ENCODE measurements at places on chromosomes 11 and 22. TPM values are rescaled to one million over a fixed set of nuclear protein-coding genes. Genes with fewer than 3 reads are reported as not detected.

SHISAL1 gene
- total RNA-seq, result 0.07 TPM

DNA sequence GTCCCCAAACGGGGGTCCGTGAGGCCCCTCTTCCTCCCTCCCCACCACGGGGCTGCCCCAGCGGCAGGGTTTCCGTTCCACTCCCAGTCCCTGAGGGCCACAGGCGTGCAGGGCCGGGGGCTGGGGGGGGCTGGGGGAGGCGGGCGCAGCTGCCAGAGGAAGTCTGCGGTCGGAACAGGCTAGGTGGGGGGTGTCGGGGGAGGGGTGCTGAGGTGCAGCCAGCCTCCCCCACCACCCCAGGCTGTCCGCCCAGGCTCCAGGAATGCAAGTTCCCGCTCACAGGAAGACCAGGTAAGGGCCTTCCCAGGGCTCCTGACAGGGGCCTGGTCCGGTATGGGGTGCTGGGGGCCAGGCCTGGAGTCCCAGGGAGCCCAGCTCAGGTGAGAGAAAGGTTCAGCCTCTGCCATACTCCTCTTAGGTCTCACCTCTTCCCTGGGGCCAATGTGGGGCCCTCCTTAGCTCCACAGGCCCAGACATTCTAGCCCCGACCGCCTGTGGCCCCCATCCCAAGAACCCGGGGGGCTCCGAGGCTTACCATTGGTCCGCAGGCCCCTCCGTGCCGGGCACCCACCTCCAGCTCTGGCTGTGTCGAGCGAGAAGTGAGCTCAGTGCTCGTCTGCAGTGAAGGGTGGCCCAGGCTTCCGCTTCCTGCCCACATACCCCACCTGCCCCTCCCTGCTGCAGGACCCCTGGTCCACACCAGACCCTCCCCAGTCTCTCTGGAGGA, at the start of gene PTPRCAP:
PTPRCAP (minus strand) TSS at position 601 of the 727 bp plus-strand sequence; CDS start at position 538, 63 bp downstream.
- DNase-seq, result no peak

GRCh38 chr11:66685276-66686099, 7.8 kb upstream of the RBM4B start:
- no peak for DNase-seq

ARL2 gene
- total RNA-seq, result 109 TPM

DNA sequence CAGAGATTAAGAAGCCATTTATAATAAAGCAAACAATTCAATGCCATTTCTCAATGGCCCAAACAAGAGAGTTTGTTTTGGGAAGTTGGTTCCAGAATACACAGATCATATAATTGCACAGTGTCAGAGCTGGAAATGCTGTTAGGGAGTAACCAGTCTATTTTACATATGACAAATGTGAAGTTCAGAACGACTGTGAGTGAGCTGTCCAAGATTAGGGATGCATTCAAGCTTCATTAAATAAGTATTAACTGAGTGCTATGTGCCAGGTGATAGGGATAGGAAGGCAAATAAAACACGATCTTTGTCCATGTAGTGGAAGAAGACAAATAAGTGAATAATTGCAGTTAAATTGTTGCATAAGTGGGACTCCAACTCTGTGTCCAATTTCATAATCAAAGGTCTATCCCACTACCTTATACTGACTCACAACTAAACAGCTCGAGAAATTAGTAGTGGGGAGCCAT, 33.1 kb upstream of the PICALM start:
- no peak for DNase-seq

HBB gene
- total RNA-seq, result not detected

F2 gene
- not detected for total RNA-seq

MISFA gene
- 3.6 TPM for total RNA-seq

DNA sequence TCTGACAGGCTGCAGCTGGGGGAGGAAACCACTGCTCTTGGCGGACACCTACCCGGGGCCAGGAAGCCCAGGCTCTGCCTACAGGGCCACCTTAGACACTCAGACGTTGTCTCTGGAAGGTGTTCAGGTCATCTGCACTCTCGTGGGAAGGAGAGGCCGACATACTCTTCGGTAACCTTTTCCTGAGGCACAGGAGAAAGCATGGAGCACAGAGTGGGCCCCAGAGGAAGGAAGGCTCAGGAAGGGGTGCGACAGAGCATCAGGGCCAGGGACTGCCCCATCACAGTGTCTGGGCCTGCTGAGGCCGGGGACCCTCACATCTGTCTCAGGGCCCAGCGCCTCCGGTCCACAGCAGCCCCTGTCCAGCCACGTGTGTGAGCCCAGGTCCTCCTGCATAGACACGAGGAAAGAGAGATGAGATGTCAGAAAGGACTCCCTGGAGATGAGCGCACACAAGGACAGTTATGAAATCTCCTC, 18.2 kb upstream of the TUB start:
- no peak for DNase-seq

CHRM1 gene
- total RNA-seq, result not detected

APOA4 gene
- total RNA-seq, result not detected

OR4D5 gene
- not detected for total RNA-seq

POLDIP3 gene
- total RNA-seq, result 46.6 TPM

DNA sequence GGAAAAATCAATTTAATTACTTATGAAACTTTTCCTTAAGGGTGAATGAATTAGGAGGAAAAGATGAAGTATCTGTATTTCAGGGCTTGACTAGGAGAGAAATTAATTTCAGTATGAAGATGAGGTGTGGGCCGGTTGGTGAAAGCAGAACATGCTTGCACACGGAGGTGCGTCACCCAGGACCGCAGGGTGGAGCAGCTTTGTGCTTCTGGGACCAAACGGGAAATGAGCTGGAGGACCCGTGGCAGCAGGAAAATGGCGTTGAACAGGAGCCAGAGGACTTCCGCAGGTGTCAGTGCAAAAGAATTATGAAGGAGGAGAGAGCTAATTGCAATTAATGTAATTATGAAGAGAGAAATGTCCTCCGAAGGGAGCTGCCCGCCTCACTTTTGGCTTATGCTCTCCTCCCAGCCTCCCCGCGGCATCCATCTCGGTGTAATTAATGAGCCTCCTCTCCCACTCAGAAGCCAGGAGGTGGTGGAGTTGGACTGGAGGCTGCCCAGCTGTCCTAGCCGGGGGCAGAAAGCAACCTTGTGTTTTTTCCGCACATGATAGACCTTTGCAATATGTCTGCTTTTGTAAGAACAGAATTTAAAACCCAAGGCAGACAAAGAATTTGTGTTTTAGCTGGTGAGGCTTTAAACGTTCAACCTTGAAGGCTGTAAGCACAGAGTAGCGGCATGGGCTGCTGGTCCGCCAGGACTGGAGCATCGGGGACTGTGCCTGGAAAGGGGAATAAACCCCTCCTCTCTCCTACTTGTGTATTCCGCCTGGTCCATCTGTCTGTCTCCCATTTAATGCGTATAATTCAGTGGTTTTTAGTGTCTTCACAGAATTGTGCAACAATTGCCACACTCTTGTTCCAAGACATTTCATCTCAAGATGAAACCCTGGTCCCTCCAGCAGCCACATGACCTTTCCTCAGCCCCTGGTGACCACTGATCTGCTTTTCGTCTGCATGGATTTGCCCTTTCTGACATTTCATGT, 180.6 kb downstream of the TBC1D22A start:
- peak; percentile 68 for DNase-seq

OSM gene
- total RNA-seq, result not detected

- DNase-seq, result no peak
Measured at GRCh38 chr11:123235656-123236261, 40.7 kb upstream of the CLMP start.

GRCh38 chr11:61968758-61969390, 1.4 kb upstream of the FTH1 start:
- no peak for DNase-seq

GRCh38 chr11:118338637-118339061, 3.9 kb downstream of the CD3D start:
- no peak for DNase-seq

CCDC134 gene
- 8.1 TPM for total RNA-seq

DNA sequence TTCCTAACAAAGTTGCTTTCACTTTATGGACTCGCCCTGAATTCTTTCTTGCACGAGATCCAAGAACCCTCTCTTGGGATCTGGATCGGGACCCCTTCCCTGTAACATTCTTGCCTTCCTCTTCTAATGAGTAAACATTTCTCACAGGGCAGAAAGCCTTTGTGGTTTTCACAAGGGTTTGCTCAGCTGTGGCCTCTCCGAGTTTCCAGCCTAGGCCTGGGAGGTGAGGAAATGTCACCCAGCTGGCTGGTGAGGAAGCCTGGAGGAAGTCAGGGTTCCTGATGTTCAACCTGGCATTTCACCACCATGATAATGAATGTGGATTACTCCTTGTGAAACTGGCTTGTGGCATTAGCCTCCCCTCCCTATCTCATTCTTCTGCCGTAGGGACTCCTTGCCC, 224.9 kb downstream of the DSCAML1 start:
- DNase-seq, result no peak

ABCC8 gene
- total RNA-seq, result not detected

DNA sequence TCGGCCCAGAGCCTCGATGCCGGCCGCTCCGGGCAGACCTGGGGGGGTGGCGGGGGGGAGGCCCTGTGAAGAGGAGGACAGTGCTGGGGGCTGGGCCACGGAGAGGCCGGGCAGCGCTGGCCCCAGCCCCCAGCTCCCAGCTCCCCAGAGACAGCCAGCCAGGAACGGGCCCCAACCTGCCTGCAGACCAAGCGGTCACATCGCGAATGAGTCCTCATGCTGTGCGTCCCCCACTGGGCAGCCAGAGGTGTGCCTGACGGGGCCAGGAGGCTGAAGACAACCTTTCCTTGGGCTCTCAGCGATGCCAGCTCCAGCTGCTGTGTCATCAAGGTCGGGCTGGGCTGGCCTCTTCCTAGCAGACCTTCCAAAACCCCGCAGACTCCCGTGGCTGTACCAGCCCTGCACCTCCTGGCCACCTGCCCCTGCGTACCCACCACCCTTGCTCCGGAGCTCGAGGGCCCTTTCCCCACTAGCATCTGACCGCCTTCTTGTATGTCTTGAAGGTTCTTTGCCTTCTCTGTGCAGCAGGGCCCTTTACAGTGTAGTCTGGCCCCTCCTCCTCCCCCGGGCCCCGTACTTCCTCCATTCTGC, 88.4 kb downstream of the CDKN1C start:
- DNase-seq, result no peak

APLNR gene
- 0.09 TPM for total RNA-seq

- DNase-seq, result peak; percentile 90
Measured at GRCh38 chr11:109853156-109853776, 239.9 kb upstream of the ZC3H12C start.

DNA sequence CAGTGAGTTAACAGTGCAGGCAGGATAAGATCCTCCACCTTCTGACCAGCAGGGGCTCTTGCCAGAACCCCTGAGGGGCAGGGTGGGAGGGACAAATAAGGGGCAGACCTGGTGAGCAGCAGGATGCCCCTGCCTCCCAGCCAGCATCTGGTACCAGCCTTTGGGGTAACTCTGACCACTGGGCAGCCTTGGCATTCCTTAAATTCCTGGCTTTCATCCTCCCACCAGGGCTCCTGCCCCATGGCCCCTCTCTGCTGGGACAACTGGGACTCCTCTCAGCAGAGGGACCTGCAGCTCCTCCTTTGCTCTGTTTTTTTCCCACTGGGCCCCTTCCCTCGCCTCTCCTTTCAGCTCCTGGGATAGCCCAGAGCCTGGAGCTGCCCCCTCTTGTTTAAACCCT, 98.0 kb upstream of the CD82 start:
- DNase-seq, result no peak

SYT12 gene
- not detected for total RNA-seq

DNA sequence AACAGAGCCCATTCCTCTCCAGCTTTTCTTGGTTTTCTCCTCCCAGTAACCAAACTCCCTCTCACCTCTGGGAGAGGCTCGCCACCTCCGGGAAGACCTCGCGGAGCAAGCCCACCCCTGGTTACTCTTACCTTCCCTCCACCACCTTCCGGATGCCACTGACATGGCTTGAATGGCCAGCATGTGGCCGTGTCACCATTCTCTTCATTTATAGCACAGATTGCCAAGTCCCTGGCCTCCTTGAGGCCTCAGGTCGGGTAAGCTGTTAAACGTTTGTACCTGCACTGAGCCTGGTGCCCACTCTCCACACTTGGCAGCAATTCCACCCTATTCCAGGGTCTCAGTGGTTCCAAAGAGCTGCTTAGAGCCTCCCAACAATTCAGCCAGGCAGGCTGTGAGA, 8.0 kb upstream of the FXYD2 start:
- DNase-seq, result no peak

DNA sequence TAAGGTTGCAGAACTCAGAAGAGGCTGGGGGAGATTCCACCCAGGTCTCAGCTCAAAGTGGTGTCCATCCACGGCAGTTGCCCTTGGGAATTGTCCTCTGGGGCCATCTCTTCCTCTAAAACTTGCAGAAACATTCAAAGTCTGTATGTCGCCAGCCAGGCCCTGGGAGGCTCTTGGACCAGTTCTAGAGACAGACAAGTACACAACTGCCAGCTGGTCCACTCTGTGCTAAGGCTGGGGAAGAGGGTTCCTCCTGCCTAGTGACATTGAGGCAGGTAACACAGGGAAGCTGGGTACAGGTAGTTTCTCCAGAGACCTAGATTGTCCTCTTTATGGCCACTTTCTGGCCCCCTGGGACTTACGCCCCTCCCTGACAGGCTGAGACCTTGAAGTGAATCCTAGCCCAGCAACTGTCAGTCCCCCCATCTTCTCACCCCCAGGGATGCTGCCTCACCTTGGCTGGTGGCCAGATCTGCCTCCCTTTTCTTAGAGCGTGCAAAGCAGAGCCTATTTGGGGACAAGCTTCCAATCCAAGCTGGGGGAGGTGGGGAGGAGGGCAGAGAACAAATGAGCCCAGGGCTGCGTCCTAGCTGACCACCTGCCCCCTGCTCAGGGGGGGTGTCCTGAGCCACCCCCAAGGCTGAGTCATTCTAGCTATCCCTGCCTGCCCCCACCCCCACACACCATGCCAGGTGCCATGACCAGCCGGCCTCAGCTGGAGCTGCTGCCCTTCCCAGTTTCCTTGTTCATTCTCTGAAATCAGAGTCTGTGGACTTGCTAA, 8.4 kb downstream of the FAM83F start:
- no peak for DNase-seq

GRCh38 chr22:41184679-41185078, 20.4 kb upstream of the L3MBTL2 start:
- peak; percentile 30 for DNase-seq

DNA sequence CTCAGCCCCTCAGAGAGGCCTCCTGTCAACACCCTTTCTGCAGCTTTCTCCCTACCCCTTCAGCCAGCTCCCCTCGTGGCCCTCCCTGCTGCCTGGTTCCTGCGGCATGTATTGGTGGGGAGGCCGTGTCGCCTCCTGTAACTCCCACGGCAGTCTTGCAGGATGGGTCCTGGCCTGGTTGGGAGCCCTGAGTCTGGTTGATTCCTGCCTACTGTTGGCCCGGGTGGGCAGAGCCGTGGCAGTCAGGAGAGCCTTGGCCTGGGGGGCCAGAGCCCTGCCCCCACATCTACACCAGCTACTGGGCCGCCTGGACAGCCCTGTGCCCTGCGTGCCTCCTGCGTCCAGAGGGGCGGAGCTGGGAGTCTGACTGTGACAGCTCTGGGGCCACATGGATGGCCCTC, 30.3 kb upstream of the GRAMD4 start:
- no peak for DNase-seq

- no peak for DNase-seq
Measured at GRCh38 chr11:6415797-6416196, 3.1 kb downstream of the APBB1 start.

DNA sequence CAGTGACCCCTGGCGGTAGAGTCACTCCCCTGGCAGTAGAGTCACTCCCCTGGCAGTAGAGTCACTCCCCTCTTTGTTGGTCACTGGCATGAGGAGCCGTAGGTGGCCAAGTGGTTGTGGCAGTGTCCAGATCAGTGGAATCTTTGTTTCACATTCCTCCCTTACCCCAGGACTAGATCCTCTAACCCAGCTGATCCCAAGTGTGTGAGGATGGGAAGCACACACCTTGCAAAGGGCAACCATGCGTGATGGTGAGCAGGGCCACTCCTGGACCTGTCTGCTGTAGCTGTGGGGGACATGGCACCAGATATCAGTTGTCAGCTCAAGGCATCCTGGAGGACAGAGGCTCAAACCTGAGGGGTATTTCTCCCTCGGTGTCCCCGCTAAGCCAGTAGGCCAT, 37.8 kb downstream of the OSBP2 start:
- DNase-seq, result no peak

Data from endothelial cell of umbilical vein (primary cell).